ENCODE measurements at places on chromosomes 12 and 14.

- DNase-seq, result no peak
Observed at GRCh38 chr12:76859611-76860010, 19.2 kb downstream of the CSRP2 start.

- no peak for DNase-seq
Observed at GRCh38 chr12:14400599-14400998, 35.1 kb downstream of the ATF7IP start.

DNA sequence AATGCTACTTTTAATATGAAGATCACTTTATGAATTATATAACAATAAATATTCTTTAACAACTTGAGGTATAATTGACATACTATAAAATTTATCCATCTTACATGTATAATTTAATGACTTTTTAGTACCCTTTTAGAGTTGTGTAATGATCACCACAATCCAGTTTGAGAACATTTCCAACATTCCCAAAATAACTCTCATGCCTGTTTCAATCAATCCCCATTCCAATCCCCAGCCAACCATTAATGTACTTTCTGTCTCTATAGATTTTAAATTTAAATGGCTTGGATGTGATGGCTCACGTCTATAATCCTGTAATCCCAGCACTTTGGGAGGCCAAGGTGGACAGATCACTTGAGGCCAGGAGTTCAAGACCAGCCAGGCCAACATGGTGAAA is 23.5 kb upstream of the FRMD6 start:
- no peak for DNase-seq

GRCh38 chr14:81534510-81535074 is 939 bp upstream of the SEL1L start:
- DNase-seq, result no peak

DNA sequence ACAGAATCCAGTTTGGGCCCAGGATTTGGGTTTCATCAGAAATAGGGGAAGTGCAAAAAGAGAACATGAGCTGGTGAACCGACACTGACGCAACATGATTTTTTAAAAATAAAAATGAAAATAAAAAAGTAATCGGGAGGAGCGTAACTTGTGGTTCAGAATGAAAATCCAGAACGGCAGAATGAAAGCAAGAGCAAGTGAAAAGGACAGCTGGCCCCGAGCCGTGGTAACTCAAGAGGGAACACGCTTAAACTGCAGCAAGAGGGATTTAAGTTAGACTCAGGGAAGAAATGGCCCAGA is 1.6 kb downstream of the SLC6A12 start:
- no peak for DNase-seq

DNA sequence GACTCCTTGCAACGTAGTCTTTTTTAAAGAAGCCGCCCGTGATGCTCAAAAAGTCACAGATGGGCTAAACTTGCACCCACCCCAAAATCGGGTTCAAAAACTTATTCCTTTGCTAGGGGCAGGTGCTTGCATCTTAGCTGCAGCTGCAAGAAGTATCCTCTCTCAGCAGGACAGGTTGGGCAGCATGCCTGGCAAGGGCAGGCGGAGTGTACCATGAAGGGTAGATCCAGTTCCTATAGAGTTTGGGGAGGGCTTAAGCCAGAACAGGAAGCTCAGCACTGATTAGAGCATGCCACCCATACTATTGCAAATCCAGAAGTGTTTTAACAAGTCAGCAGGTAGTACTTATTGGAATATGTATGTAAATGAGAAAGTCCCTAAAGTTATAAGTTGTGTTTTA is 48.7 kb downstream of the CPM start:
- DNase-seq, result no peak

DNA sequence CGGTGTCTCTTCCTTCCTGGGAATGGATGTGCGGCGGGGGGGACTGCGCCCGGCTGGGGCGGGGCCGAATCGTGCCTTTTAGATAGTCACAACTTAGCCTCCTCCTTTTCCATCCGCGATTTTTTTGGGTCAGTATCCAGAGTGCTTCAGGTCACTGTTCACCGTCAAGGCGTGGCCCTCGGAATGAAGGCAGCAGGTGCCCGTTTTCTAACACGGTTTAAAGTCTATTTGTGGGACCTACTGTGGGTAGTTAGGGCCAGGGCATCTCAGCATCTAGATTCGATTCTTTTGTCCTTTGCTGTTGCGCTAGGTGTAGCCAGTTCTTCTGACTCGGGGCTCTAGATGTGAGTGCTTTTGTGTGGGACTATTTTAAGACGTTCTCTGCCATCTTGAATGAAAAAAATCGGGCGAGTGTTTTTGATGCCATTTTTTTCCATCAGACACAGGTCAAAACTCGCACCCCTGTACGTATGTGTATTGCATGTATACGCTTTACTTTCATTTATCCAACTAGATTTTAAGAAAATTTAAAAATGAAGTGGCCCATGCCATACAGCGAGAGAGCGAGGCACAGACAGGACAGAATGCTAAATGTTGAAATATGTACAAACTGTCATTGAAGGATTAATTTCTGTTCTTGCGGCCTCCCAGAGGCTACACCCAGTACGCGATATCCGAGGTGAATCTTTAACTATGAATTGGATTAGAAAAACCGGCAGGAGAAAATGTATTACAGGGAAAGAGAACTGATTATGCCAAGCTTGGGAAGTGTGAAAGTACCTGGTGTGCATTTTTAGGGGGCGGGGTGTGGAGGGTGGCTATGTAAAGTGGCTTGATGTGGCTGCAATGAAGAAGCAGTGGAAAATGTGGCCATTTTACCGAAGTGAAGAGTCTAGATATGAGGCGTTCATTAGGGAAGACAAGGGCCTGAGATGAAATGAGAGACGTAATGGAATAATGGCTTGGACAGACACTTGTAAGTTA is 835 bp downstream of the VEZT start:
- no peak for DNase-seq

DNA sequence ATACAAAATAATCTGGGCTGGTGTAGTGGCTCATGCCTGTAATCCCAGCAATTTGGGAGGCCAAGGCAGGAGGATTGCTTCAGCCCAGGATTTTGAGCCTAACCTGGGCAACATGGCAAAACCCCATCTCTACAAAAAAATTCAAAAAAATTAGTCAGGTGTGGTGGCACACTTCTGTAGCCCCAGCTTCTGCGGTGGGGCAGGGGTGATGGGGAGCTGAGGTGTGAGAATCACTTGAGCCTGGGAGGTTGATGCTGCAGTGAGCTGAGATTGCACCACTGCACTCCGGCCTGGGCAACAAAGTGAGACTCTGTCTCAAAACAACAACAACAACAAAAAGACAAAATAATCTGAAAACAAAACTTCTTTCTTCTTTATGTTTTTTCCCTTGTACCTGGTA is 66.0 kb downstream of the TC2N start:
- DNase-seq, result no peak

DNA sequence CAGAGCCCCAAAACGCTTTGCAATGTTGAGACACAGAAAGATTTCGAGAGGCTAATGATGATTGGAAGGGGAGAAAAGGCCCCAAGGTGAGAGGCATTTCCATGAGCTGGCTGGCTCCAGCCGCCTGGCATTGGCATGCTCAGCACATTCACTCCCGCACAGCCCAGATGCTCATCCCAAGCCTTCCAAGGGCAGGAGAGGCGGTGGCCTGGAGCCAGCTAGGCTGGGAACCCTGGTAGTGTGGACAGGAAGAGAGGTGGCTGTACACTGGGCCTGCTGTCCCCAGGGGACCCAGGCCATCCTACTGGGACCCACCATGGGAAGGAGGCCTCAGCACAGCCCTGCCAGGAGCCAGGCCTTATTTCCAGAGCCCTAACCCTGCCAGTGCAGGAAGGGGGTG is 72.2 kb downstream of the SPTB start:
- DNase-seq, result no peak

- DNase-seq, result no peak
Observed at GRCh38 chr12:106226884-106227640, 20.8 kb downstream of the CKAP4 start.

DNA sequence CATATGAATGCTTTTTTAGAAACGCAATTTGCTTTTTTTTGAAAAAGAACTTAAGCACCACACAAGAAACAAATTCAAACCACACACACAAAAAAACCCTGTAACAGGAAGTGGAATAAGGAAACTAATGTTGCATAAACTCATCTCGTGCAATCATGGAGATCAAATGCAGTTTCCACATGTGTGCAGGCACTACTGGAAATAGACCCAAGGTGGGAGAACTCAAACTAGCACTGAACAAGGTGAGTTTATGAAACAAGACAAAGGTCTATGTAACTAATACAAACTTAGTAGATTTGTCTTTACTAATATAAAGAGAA is 17.5 kb downstream of the NIN start:
- DNase-seq, result no peak

GRCh38 chr14:82855912-82856391 is 1322.3 kb upstream of the SEL1L start:
- no peak for DNase-seq

GRCh38 chr14:103282932-103283331 is 51.1 kb upstream of the EIF5 start:
- DNase-seq, result no peak

DNA sequence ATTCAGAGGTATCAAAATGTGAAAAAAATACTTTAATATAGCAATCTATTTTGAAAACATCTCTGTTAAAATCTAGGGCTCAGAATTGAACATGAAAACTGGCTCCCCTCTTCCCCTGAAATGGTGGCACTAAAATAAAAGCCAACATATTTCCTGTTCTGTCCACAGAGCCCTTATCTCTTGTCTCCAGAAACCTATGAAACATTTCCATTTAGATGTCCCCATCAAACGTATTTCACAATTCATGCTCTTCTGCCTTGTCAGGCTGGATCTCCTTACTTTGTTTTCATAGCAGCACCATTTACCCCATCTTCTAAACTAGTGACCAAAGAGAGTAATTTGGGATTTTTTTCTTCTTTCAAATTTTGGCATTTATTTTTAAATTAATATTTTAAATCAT is 42.4 kb downstream of the PDE3A start:
- DNase-seq, result no peak

DNA sequence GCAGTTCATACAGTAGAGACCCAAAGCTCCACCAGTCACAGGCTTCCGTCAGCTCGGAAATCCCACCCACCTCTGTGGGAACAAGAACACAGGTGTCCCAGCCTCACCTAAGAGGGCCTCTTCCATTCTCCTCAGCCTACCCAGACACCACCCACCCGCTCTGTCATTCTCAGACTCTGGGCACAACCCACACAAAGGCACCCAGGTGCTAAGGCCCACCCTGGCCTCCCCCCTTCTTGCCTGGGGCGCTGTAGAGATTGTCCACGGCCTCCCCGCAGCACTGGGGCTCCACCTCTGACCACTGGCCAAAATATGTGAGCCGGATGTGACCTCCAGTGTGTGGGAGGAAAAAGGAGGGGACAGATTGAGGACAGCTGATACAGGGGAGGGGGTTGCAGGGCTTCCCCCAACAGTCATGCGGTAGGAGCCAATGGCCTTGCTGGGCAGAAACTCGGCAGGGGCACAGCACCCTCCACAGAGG is 14.2 kb downstream of the RPS6KL1 start:
- DNase-seq, result no peak

DNA sequence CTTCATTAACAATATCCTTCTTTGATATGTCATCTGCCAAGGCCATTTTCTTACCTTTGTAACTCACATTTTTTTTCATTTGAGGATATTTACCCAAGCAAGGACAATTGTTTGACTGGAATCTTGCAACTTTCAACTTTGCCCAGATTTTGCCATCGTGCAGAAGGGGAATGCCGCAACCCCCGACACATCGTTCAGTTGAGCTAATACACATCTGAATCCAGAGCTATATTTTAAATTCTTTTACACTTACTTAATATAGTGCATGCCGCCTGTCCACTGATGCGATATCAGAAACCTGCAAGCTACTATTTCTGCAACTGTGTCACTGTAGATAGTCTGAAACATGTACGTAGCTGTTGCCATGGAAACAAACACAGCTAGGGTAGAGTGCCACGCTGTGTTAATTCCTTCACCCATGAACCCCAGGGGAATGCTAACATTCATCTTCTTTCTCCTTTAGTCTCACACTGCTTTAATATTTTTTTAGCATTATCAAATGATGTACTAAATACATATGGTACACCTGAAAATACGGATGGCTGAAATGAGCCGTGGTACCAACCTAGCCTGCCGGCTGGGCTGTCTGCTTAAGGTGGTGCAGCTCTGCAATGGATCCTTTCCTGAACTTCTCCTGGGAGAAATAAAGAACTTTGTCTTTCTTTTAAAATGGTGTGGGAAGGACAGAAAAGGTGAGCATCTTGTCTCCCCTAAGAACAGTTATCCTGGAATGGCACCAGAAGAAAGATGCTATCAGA is 77.0 kb upstream of the FOXN3 start:
- no peak for DNase-seq

DNA sequence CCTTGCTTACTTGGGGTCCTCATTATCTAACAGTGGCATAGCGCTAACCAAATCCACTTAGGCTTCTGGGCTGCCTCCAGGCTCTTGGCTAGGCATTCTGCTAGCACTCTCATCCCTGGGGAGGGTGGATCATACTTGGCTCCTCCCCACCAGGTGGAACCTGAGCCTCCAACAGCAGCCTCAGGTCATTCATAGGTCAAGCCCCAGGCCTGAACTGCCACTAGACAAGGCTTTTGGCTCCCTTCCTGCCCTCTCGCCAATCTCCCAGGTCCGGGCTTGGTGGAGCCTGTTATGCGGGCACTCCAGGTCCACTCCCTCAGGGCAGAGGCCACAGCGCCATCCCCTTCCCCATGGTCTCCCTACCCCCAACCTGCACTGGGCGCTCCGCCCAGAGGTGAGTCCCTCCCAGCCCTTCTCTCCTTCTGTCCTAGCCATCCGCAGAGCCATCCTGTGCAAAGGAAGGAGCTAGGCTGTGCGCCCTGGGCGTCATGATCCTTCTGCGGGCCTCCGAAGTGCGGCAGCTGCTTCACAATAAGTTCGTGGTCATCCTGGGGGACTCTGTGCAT is 154.9 kb upstream of the AMIGO2 start:
- no peak for DNase-seq

DNA sequence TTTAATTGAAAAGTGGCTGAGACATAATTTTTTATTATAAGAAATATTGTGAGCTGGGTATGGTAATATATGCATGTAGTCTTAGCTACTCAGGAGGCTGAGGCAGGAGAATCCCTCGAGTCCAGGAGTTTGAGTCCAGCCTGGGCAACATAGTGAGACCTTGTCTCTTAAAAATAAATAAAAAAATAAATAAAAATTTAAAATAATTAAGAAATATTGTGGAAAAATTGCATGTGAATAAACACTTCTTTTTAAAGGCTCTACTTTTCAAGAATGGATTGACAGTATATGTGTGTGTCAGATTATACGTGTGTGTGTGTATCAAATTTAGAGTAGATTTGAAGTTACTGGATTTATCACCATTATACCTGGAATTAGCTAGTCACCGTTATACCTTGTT is 43.2 kb downstream of the ERC1 start:
- no peak for DNase-seq

DNA sequence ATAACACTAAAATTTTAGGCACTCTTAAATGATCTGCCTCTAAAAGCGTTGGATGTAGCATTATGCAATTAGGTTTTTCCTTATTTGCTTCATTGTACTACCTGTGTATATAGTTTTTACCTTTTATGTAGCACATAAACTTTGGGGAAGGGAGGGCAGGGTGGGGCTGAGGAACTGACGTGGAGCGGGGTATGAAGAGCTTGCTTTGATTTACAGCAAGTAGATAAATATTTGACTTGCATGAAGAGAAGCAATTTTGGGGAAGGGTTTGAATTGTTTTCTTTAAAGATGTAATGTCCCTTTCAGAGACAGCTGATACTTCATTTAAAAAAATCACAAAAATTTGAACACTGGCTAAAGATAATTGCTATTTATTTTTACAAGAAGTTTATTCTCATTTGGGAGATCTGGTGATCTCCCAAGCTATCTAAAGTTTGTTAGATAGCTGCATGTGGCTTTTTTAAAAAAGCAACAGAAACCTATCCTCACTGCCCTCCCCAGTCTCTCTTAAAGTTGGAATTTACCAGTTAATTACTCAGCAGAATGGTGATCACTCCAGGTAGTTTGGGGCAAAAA is 4.1 kb downstream of the CDKN1B start:
- DNase-seq, result no peak

GRCh38 chr14:33120341-33120740 is 181.7 kb downstream of the NPAS3 start:
- DNase-seq, result no peak

Data from stimulated activated CD8-positive, alpha-beta memory T cell treated with anti-CD3 and anti-CD28 coated beads, Interleukin-7, amount 100 ng/mL, for 24 hours (primary cell).